ENCODE measurements at places on chromosomes 2 and 18. TPM values are rescaled to one million over a fixed set of nuclear protein-coding genes. Genes with fewer than 3 reads are reported as not detected.

SMPD4 gene
- total RNA-seq, result 22.3 TPM

PDE11A gene
- 1.0 TPM for total RNA-seq

ADRA2B gene
- 1.3 TPM for total RNA-seq

ATRAID gene
- total RNA-seq, result 44.9 TPM

ATG9A gene
- 44.7 TPM for total RNA-seq

DYNAP gene
- total RNA-seq, result not detected

SMYD1 gene
- not detected for total RNA-seq

MAB21L4 gene
- total RNA-seq, result 0.65 TPM

KCNJ13 gene
- 0.08 TPM for total RNA-seq

NTSR2 gene
- total RNA-seq, result not detected

FAM237A gene
- not detected for total RNA-seq

MSTN gene
- 0.08 TPM for total RNA-seq

ZBTB7C gene
- total RNA-seq, result 1.1 TPM

ANKRD53 gene
- total RNA-seq, result 0.50 TPM

GREB1L gene
- 3.7 TPM for total RNA-seq

LINC00305 gene
- 0.84 TPM for total RNA-seq
